Ecto neural progenitor cell (in vitro differentiated cells): ENCODE measurements at places on chromosomes 6 and 20.

- no peak for DNase-seq
Observed at GRCh38 chr6:170345662-170346061, 39.1 kb downstream of the FAM120B start.

- no peak for DNase-seq
Observed at GRCh38 chr6:35601331-35602132, 87.2 kb downstream of the FKBP5 start.

- no peak for DNase-seq
Observed at GRCh38 chr6:27758491-27758890, 153.7 kb downstream of the OR2B2 start.

- DNase-seq = no peak
Observed at GRCh38 chr6:107655245-107655644, 165.3 kb downstream of the SOBP start.

- DNase-seq = no peak
Observed at GRCh38 chr6:134502614-134503549, 185.0 kb upstream of the SGK1 start.

- DNase-seq = no peak
Observed at GRCh38 chr6:80548532-80548931, 442.1 kb downstream of the BCKDHB start.

- DNase-seq = no peak
Observed at GRCh38 chr6:128725271-128726233, 157.4 kb upstream of the LAMA2 start.

DNA sequence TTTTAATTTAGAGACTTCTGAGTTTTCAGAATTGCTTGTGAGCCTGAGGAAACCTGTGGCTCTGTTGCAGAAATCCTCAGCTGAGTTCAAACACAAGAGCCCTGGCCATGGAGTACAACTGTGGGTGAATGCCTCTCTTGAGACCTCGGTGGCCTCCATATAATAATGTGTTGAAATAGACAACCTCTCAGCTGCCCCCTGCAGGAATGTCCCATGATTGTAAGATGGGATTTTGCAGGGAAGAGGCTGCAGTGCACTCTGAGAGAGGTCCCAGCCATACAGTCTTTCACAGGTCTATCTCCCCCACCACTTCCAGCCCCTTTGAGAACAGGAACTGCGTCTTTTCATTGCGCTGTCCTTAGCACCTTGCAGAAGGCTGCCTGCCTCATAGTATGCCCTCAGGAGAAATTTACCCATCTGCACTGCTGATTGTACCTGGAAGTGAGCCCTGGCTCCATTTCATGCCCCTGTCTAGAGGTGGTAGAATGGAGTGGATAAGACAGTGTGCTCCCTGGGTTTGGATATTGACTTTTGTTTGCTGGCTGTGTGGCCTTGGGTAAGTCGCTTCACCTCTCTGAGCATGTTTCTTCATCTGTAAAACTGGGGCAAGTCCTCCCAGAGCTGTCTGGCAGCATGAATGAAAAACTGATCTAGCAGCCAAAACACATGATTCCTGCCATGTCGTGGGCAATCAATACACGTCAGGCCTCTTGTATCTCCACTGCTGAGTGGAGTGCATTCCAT, 16.8 kb upstream of the CDH22 start:
- DNase-seq = no peak

- DNase-seq = no peak
Observed at GRCh38 chr6:47111685-47112084, 69.6 kb upstream of the ADGRF1 start.

- no peak for DNase-seq
Observed at GRCh38 chr6:123635144-123635543, 1.6 kb downstream of the TRDN start.

GRCh38 chr6:51099201-51099600, 280.5 kb downstream of the TFAP2B start:
- no peak for DNase-seq

- peak; percentile 23 for DNase-seq
Observed at GRCh38 chr20:23436681-23437080, 2.8 kb upstream of the CSTL1 start.

GRCh38 chr20:18802012-18802634, 11.5 kb upstream of the SCP2D1 start:
- no peak for DNase-seq
